ENCODE measurements at places on chromosomes 12 and 14. TPM values are rescaled to one million over a fixed set of nuclear protein-coding genes. Genes with fewer than 3 reads are reported as not detected.

The PLA2G1B gene
- not detected for total RNA-seq

The ACSS3 gene
- 0.95 TPM for total RNA-seq

The CLEC1A gene
- total RNA-seq = not detected

The SLC35E3 gene
- 25.0 TPM for total RNA-seq

DNA sequence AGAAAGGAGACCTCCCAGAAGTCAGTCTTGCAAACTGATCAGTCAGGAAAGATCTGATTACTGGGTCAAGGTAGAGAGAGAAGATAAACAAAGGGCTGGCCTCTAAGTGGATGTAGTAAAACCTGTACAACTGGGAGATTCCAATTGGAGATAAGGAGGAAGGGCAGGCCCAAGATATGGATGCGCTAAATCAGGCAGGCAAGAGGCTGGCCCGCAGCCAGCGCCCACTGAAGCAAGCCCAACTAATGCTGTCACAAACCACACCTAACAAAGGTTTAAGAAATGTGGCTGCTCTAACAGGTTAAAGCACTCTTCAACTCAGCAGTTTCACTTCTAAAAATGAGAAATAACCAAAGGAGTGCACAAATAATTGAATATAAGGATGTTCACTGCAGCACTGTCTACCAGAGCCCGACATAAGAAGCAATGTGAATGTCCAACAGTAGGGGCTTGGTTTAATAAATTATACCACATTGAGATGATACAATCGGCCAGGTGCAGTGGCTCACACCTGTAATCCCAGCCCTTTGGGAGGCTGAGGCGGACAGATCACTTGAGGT lies 4.7 kb downstream of the GLTP start:
- H3K27ac ChIP-seq = peak overlapping the region; percentile 20
- no peaks in the 10 kb centered on the region for H3K27me3 ChIP-seq
- no peaks in the 10 kb centered on the region for H3K36me3 ChIP-seq

DNA sequence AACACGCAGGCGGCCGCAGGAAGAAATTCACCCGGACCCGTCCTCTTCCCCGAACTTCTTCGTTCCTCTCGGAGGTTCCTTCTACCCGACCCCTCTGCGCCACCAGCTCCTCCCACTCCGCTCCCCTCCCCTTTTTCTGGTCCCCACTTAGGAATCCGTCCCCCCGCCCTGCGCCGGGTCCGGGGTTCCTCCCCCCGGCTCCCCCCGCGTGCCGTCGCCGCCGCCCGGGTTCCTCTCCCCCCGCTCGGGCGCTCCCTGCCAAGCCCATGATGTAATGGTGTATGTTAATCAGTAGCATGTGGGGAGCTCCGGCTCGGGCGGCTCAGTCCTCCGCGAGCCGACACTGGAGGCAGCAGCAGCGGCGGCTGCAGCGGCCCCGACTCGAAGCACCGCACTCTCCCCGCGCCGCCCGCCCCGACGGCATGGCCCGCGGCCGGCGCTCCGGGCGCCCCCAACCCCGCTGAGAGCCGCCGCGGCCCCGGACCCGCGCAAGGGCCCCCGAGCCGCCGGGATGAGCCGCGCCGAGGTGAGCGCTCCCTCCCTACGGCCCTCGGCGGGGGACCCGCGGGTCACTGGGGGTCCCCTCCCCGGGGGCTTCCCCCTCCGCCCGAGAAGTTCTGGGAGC lies 1.0 kb upstream of the SAMD4A start:
- H3K4me3 ChIP-seq = peak overlapping the region; percentile 73
- H3K27ac ChIP-seq = peak overlapping the region; percentile 98
- DNase-seq = peak; percentile 94
- no peaks in the 10 kb centered on the region for H3K36me3 ChIP-seq
- peaks cover 24% of the 10 kb centered on the region for H3K4me1 ChIP-seq
- H3K27me3 ChIP-seq = no peaks in the 10 kb centered on the region

DNA sequence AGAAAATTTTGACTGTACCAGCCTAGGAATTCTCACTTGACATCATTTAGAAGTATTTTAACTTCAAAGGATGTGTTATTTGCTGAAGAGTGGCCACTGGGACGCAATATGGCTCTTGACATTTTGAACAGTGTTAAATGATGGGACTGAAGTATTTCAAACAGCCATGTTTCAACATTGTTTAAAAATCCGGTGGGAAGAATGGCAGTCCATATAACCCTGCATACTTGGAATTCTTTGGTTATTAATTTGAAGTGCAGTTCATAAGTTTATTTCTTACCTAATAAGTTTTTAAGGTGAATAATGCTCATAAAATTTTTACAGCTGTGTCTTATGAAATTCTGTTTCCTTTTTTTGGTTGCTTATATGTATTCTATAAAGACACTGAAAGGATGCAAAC lies 8.3 kb downstream of the TMTC2 start:
- DNase-seq = no peak
- H3K27me3 ChIP-seq = no peaks in the 10 kb centered on the region
- no peak overlapping the region for H3K27ac ChIP-seq
- H3K36me3 ChIP-seq = no peaks in the 10 kb centered on the region
- no peak overlapping the region for H3K4me3 ChIP-seq

DNA sequence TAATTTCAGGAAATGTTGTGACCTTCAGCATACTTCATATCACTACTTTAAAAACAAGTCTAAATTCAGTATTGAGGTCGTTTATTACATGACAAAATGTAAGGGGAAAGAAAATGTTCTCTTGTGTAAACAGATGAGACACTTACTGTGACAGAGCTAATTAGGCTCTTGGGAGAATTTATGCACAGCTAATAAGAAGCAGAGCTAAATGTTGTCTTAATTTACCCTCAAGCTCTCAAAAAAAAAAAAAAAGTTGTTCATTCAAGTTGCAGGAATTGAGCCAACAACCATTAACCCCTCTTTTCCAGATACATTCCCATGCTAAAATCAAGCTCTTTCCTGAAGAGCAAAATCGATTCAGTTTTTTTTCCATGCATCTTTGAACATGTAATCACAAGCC lies 1419.4 kb downstream of the FSCB start:
- H3K36me3 ChIP-seq = no peaks in the 10 kb centered on the region
- H3K27ac ChIP-seq = no peak overlapping the region
- no peaks in the 10 kb centered on the region for H3K27me3 ChIP-seq
- no peak overlapping the region for H3K4me3 ChIP-seq
- no peak for DNase-seq

DNA sequence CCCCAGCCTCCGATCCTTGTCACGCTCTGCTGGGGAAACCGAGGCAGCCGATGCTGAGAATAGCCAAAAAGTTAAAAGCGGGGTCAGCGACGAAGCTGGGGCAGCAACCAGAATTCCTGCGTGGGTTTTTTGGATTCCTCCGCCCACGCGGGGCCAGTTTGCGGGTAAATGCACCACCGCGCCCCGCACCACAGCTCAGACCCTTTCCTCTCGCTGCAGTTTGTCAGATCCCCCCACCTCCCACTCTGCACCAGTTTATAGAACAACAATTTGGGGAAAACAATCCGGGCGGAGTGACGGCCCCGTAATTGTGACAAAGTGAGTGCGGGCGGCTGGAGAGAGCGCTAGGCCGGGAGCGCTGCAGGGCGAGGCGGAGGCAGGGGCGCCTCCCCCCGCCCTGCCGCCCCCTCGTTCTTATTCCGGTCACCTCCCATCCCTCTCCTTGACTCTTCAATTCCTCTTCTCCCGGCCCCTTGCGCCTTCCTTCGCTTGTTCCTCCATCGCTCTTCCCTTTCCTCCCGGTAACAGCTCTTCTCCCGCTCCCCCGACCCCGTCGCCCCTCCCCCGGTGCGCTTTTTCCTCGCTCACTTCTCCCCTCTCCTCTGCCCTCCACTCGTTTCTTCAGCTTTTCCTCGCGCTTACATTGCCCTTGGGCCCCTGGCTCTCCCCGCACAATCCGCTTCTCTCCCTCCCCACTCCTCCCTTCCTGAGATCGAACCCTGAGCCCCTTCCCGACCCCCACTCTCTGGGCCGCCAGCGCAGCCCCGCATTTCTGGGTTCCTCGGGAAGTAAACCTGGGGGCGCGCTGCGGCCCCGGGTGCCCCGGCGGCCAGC lies 646 bp upstream of the DNAJC22 start:
- H3K27ac ChIP-seq = peak overlapping the region; percentile 98
- H3K4me3 ChIP-seq = peak overlapping the region; percentile 43
- H3K27me3 ChIP-seq = no peaks in the 10 kb centered on the region
- peaks cover 16% of the 10 kb centered on the region for H3K4me1 ChIP-seq

DNA sequence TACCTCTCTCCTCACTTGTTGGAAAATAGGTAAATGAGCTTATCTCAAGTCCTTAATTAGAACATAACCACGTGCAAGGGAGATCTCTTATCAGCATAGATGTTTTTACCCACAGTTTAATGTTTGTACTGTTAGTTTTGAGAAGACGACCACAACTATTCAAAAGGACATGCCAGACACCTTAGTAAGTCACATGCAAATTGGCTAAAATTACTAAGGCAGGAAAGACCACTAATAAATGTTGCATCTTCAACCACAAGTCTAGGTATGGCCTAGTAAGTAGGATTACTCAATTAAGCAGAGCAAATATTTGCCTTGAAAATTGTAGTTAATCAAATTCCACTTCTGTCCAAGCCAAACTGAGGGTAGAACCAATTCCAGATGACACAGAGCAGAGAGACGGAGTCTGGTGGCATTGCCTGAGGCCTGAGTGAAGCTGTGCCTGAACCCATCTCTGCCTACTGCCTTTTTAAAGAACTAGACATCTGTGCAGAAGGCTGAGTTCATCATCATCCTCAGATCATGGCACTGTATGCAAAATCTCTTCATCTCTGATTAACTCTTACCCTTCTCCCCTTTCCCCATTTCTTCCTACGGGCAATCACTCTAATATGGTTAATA lies 29.7 kb upstream of the CHST11 start:
- H3K4me3 ChIP-seq = no peak overlapping the region
- no peak overlapping the region for H3K27ac ChIP-seq

DNA sequence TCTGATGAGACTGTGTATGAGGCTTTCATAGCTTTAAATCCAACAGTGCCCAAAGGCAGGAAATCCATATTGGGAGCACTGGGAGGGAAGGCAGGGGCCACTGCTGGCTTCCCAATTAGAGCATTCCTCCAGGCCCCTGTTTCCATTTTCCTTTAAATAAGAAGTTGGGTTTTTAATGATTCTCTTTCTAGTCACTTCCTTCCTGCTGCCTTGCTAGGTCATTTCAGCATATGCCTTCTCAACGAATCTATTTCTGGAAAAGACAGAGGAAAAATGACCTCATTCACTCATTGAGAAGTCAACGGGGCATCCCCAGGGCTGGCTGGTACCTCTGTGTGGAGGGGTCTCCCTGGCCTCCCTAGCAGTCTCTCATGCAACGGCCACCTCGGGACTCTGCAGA lies 43.5 kb downstream of the IGF1 start:
- H3K4me1 ChIP-seq = peaks cover 29% of the 10 kb centered on the region
- no peaks in the 10 kb centered on the region for H3K36me3 ChIP-seq
- no peak for DNase-seq
- H3K27ac ChIP-seq = no peak overlapping the region
- no peaks in the 10 kb centered on the region for H3K27me3 ChIP-seq

Measured in Caco-2 (cell line).